T-helper 17 cell (primary cell): ENCODE measurements at places on chromosomes 12 and 14.

DNA sequence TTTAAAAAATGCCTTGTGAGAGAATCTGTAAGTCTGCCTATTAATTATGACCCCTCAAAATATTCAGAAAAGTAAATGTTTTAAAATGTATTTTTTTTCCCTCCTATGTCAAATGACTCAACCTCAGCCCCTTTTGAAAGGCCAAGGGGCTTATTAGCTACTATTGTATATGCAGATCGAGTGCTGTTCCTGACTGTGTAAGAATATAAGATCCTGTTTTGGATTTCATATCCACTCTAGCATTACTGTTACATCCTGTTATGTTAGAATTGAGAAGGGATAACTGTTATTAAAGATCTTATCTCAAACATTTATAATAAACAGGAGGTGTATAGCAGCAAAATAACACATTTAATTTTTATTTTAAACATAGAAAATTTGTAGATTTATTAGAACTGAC, 46.6 kb upstream of the TPH2 start:
- no peaks in the 10 kb centered on the region for H3K27me3 ChIP-seq
- peaks cover 16% of the 10 kb centered on the region for H3K4me1 ChIP-seq
- no peak for DNase-seq
- H3K4me3 ChIP-seq = peak overlapping the region; percentile 72

GRCh38 chr12:97567619-97568110, 105.1 kb downstream of the RMST start:
- no peaks in the 10 kb centered on the region for H3K4me1 ChIP-seq
- no peak overlapping the region for H3K27ac ChIP-seq
- no peaks in the 10 kb centered on the region for H3K36me3 ChIP-seq
- H3K4me3 ChIP-seq = no peak overlapping the region
- DNase-seq = no peak

GRCh38 chr12:6332459-6332858, 9.4 kb downstream of the TNFRSF1A start:
- H3K27ac ChIP-seq = peak overlapping the region; percentile 88
- peaks cover 15% of the 10 kb centered on the region for H3K36me3 ChIP-seq
- H3K4me3 ChIP-seq = peak overlapping the region; percentile 70
- H3K4me1 ChIP-seq = peaks cover 34% of the 10 kb centered on the region
- DNase-seq = no peak
- H3K27me3 ChIP-seq = no peaks in the 10 kb centered on the region

DNA sequence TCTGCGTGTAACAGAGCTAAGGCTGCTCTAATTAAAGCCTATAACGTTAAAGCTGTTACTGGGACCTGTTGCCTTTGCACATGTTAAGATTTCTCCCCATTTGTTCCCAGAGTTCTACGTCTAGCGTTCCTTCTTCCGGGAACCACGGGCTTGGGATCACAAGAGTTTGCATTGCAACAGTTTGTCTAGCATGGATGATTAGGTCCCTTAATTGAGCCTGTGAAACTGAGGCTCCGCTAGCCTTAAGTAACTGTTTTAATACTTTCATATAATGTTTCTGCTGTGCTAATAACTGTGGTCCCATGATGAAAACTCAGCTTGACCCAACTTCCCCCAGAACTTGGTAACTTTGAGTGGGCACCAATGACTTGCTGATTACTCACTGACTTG, 16.7 kb upstream of the LYZ start:
- H3K27ac ChIP-seq = peak overlapping the region; percentile 97
- H3K36me3 ChIP-seq = no peaks in the 10 kb centered on the region
- H3K27me3 ChIP-seq = no peaks in the 10 kb centered on the region
- DNase-seq = no peak

DNA sequence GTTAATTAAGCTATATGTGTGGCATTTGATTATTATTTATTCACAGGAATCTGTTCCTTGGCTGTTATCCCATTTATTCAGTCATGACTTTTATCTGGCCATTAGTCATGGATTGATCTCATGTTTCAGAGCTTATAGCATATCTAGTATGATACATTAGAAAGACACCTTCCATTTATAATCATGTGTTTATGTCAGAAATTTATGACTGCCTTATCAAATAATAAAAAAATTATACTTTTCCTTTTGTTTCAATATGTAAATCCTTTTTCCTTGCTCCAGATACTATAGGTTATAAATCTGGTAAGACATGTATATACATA, 248.0 kb upstream of the PDE3A start:
- no peak overlapping the region for H3K4me3 ChIP-seq
- H3K27me3 ChIP-seq = no peaks in the 10 kb centered on the region
- DNase-seq = no peak
- H3K27ac ChIP-seq = no peak overlapping the region

DNA sequence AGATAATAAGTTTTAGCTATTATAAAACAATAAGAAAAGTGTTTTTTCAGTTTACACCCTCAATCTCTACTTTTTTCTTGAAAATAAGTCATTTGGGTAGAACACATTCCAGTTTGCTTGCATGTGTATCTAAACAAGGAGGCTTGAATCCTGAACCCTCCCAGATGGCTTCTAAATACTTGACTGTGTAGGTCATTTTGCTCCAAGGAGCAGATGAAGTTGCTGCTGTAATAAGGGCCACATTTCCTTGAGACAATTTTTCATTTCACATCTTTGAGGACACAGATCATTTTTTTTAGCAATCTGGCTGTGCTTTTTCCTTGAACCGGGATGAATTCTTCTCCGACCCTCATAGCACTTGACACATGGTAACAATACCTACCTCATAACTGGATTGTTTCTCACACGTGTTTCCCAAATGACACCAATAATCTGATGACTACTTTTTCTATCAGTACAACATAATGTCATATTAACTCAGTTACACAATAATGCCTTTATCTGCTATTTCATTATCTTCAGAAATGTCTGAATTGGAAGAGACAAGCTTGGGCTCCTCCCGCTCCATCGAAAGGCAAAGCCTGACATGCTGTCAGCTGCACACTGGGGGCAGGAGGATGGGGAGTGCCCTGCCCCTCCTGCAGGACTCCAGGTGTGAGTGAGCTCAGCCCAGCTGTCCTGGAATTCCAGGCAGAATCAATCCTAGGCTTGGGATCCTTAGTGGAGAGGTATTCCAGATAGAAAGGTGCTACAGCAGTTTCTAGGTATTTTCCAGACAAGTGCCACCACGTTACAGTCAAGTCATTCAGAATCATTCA, 30.9 kb downstream of the GPHB5 start:
- no peaks in the 10 kb centered on the region for H3K4me1 ChIP-seq
- H3K27ac ChIP-seq = no peak overlapping the region
- DNase-seq = no peak
- peaks cover 27% of the 10 kb centered on the region for H3K27me3 ChIP-seq

DNA sequence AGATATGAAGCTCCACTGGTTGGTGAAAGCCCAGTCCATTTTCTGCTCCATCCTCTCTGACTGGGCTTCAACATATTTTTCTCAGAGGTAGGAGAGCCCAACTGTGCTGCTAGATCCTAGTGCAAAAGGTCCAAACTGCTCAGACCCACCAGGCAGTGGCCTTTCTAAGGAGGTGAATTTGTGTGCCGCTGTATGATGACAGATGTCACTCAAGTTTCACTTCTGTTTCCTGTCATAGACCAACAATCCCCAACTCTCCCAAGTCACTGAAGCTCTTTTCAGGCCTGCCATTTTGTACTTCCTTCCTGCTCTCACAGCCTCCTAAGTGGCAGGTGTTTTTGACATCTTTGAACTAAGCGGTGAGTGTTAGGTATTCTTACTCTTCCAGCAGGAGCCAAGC, 16.4 kb upstream of the RNASE4 start:
- DNase-seq = no peak
- peaks cover 22% of the 10 kb centered on the region for H3K4me1 ChIP-seq
- H3K36me3 ChIP-seq = no peaks in the 10 kb centered on the region
- H3K27ac ChIP-seq = peak overlapping the region; percentile 2
- no peak overlapping the region for H3K4me3 ChIP-seq
- H3K27me3 ChIP-seq = no peaks in the 10 kb centered on the region

GRCh38 chr12:3753544-3754284, 805 bp upstream of the CRACR2A start:
- peak overlapping the region; percentile 100 for H3K27ac ChIP-seq
- no peak for DNase-seq
- no peaks in the 10 kb centered on the region for H3K27me3 ChIP-seq
- H3K36me3 ChIP-seq = peaks cover 3% of the 10 kb centered on the region

GRCh38 chr12:122840580-122841513, 5.6 kb downstream of the HIP1R start:
- H3K36me3 ChIP-seq = no peaks in the 10 kb centered on the region
- H3K4me1 ChIP-seq = peaks cover 36% of the 10 kb centered on the region
- no peak for DNase-seq
- H3K27me3 ChIP-seq = no peaks in the 10 kb centered on the region
- peak overlapping the region; percentile 82 for H3K27ac ChIP-seq

DNA sequence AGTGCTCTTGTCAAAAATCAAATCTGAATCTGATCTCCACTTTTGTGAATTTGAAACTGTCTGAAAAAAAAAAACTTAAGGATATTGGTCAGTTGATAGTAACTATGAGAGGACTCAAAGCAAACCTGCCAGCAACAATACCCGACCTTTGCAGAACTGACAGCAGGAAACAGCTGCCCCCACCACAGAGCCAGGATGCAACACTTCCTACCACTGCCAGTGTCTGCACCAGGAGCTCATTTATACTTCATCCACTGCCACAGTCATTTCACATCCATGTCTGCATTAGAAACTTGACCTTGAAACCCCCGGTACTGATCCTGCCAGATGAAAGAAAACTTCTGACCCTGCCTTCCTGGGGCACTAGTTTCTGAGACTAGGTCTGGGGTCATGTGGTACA, 27.4 kb upstream of the RXYLT1 start:
- peaks cover 4% of the 10 kb centered on the region for H3K36me3 ChIP-seq
- H3K27ac ChIP-seq = no peak overlapping the region
- peaks cover 6% of the 10 kb centered on the region for H3K4me1 ChIP-seq
- H3K4me3 ChIP-seq = no peak overlapping the region
- H3K27me3 ChIP-seq = peaks cover 14% of the 10 kb centered on the region
- DNase-seq = no peak

- H3K27me3 ChIP-seq = no peaks in the 10 kb centered on the region
- DNase-seq = no peak
- H3K4me3 ChIP-seq = no peak overlapping the region
These were observed 361.1 kb upstream of the CLEC14A start for GRCh38 chr14:38616959-38617358.

GRCh38 chr14:92792885-92793284, 1.2 kb upstream of the GOLGA5 start:
- H3K27ac ChIP-seq = no peak overlapping the region
- no peak overlapping the region for H3K4me3 ChIP-seq
- H3K4me1 ChIP-seq = peaks cover 20% of the 10 kb centered on the region
- H3K36me3 ChIP-seq = peaks cover 2% of the 10 kb centered on the region
- no peaks in the 10 kb centered on the region for H3K27me3 ChIP-seq

DNA sequence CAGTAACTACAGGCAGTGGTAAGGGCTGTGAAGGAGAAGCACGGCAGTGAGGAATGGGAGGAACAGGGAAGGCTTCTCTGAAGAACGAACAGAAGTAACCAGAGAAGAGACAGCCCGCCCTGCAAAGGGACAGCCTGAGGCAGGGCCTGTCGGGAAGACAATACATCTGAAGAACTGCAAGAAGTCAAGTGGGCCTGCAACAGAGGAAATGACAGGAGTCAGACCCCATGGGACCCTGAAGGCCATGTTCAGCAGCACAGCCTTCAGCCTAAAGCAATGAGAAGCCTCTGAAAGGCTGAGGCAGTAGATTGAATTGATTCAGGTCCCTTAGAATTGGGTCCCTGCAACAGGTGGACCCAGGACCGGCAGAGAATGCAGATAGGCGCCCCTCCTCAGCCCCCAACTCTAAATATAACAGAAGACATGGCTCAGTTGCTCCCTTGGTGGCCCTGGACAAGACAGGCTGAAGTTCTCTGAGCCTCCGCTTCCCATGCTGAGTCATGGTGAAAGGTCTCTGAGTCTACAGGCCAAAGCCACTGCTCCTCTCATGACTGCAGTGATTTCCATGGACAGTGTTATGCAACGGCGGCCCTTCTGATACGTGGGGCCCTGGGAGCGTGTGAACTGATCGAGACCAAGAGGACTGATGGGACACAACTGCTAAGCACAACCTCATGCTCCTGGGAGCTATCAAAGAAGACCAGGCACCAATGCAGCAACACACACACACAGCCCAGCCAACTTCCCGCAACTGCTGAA, 10.8 kb upstream of the ACTR6 start:
- H3K36me3 ChIP-seq = peaks cover 5% of the 10 kb centered on the region
- no peaks in the 10 kb centered on the region for H3K27me3 ChIP-seq
- no peak overlapping the region for H3K4me3 ChIP-seq
- no peak for DNase-seq
- no peak overlapping the region for H3K27ac ChIP-seq
- H3K4me1 ChIP-seq = peaks cover 14% of the 10 kb centered on the region

DNA sequence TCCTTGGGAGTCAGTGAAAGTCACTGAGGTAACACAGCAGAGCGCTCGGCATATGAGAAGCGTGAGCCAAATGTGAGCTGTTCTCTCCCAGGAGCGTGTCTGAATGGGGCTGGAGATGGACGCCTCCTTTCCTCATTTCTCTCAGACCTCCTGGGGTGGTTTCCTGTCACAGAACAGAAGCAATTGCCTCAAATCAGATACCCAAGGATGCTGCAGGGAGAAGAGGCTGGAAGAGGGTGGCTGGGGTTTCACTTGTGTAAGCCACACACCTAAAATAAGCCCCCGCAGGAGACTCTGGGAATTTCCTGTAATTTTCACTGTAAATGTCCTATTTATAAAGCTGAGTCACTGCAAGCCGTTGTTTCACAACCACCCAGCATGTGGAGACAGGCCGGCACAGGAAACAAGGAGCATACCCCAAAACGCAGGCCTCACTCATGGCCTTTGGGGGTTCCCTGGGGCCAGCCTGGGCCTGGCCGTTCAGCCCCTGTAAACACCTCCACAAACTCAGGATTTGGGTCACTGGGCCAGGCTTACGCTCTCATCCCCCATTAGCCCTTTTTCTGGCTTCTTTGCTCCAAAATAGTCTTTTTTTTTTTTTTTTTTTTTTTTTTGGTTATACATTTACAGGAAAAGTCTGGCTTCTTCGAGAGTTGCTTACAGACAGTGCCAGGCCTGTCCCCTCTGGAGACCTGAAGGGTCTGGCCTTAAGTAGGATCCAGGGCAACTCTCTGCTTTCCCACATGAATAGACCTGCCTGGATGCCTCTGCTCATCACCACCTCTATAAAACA, 55.3 kb downstream of the VCPKMT start:
- peak overlapping the region; percentile 100 for H3K27ac ChIP-seq
- DNase-seq = no peak
- no peaks in the 10 kb centered on the region for H3K27me3 ChIP-seq
- peak overlapping the region; percentile 97 for H3K4me3 ChIP-seq

DNA sequence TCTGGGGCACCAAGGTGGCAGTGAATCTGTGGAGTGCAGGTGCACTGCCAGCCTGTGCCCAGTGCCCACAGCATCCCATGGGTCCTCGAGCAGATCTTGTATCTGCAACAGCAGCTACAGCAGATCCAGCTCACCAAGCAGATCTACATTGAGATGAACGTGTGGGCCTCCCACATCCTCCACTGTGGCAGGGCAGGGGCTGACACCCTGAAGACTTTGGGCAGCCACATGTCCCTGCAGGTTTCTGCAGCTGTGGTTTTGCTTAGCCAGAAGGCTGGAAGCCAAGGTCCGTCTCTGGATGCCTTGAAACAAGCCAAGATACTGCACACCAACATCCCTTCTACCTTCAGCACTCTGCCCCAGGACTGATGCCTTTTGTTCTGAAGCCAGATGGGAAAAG, 338.8 kb upstream of the OR4E1 start:
- H3K27me3 ChIP-seq = no peaks in the 10 kb centered on the region
- no peak overlapping the region for H3K4me3 ChIP-seq
- no peaks in the 10 kb centered on the region for H3K36me3 ChIP-seq
- H3K4me1 ChIP-seq = peaks cover 3% of the 10 kb centered on the region
- DNase-seq = no peak

- no peaks in the 10 kb centered on the region for H3K27me3 ChIP-seq
- no peak overlapping the region for H3K27ac ChIP-seq
- H3K36me3 ChIP-seq = peaks cover 12% of the 10 kb centered on the region
- H3K4me1 ChIP-seq = peaks cover 4% of the 10 kb centered on the region
These were observed 30.0 kb downstream of the SENP1 start for GRCh38 chr12:48075832-48076231.
